ENCODE measurements at places on chromosomes 6 and 20. TPM values are rescaled to one million over a fixed set of nuclear protein-coding genes. Genes with fewer than 3 reads are reported as not detected.

The MARCKS gene
- 10.6 TPM for total RNA-seq

The PLA2G7 gene
- not detected for total RNA-seq

The RBM38 gene
- total RNA-seq: 37.3 TPM

The GNAS-AS1 gene
- not detected for total RNA-seq

The CAP2 gene
- 12.2 TPM for total RNA-seq
